Fibroblast of villous mesenchyme (primary cell): ENCODE measurements at places on chromosomes 2 and 18. TPM values are rescaled to one million over a fixed set of nuclear protein-coding genes. Genes with fewer than 3 reads are reported as not detected.

GRCh38 chr2:33583194-33583938, 15.7 kb downstream of the FAM98A start:
- peak; percentile 54 for DNase-seq

DNA sequence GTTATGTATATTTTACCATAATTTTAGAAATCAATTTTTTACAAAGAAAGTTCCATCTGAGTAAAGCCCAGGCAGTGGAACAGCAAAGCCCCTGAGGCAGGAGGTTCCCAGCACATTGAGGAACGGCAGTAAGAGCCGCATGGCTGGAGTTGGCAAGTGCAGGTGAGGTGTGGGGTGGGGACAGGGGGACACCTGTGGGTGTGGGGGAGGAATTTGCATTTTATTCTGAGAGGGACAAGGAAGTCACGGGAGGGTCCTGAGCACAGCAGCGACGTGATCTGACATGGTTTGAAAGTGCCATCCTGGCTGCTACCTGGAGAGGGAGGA, 16.1 kb upstream of the ADI1 start:
- DNase-seq = no peak

GRCh38 chr2:212723226-212723625, 184.6 kb upstream of the ERBB4 start:
- DNase-seq = peak; percentile 37

Gene CPLX4
- total RNA-seq = under 0.01 TPM in 1 of 2 replicates, not detected in the other

DNA sequence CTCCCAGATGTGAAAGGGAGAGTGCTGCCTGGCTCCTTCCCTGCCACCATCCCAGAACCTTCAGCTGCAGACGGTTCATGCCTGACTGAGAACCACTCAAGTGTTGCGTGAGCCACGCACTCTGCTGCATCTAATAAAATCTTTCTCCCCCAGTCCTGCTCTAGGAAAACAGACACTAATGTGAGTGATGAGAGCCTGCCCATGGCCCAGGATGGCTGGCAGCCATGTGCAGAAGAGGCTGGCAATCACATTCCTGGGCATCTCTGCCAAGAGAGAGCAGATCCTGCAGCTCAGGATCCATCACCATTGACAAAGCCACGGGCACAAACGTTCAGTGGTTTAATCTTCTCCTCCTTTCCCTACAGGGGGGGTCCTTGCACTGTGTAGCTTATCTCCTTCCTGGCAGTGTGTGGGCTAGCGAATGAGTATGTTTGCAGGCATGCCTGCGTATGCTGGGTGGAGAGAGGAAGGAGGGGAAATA, 477.5 kb downstream of the SLC4A3 start:
- peak; percentile 52 for DNase-seq

Gene MAPK4
- under 0.01 TPM in 1 of 2 replicates, not detected in the other for total RNA-seq

DNA sequence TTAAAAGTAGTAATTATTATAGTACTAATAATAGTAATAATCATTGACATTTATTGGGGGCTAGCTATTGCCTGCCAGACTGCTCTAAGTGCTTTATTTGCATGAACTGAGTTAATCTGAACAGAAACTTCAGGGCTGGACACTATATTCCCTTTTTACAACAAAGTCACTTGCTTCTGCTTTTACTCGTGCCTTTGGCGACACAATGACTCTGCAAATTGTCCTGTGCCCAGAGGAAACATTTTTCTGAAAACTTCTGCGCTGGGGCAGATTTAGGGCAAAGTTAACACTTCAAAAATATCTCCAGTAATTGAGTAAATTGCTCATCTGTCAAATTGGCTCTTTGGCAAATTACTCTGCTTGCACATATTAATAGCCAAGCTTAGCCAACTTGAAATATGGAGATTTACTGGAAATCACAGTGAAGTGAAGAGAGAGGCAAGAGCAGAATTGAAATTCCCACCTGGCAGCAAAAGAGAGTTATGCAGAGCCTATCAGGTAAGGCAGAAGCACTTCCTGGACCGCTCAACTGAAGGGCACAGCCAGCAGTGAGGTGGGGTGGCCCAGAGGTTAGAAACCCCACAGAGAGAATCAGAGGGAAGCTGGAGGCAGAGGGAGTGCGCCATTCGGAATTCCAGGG, 36.3 kb downstream of the BMP10 start:
- no peak for DNase-seq

GRCh38 chr18:45765796-45766195, 41.8 kb downstream of the SLC14A1 start:
- no peak for DNase-seq

GRCh38 chr18:32393407-32393806, 77.3 kb downstream of the GAREM1 start:
- DNase-seq = no peak

Gene SIX3
- total RNA-seq = not detected in 2 replicates

Gene FBXO15
- total RNA-seq = 0.32 and 0.43 TPM in 2 replicates
